NCI-H146 (cell line): ENCODE measurements at places on chromosomes 1 and 21.

- DNase-seq, result no peak
Measured at GRCh38 chr1:116497656-116498055, 73.2 kb downstream of the CD58 start.

DNA sequence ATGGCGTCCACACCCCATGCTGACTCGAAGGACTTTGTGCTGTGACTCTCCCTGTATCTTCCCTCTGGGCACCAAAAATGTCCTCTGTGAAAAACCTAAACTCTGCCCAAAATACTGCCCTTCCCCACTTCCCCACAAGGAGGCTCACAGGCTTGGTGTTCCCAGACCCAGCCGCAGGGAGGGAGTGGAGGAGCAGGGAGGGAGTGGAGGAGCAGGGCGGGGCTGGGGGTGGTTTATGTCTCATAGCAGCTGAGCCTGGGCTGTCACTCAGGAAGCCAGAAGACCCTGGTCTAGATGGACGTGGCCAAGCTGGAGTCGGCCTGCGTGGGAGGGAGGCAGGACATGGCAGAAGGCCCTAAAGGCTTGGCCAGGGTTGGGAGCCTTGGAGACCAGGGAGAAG lies 461.7 kb downstream of the PTPRU start:
- DNase-seq, result no peak

DNA sequence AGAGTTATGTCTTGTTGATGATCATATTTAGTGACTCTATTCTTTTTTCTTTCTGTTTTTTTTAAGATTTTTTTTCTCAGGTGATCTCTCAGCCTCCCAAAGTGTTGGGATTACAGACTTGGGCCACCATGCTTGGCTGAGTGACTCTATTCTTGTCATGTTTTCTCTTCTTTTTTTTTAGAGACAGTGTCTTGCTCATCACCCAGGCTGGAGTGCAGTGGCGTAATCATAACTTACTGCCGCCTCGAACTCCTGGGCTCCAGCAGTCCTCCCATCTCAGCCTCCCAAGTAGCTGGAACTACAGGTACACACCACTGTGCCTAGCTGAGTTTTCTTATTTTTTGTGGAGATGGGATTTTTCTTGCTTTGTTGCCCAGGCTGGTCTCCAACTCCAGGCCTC lies 36.9 kb downstream of the ZMYM4 start:
- no peak for DNase-seq

GRCh38 chr1:64121766-64122385 lies 81.5 kb upstream of the UBE2U start:
- no peak for DNase-seq

DNA sequence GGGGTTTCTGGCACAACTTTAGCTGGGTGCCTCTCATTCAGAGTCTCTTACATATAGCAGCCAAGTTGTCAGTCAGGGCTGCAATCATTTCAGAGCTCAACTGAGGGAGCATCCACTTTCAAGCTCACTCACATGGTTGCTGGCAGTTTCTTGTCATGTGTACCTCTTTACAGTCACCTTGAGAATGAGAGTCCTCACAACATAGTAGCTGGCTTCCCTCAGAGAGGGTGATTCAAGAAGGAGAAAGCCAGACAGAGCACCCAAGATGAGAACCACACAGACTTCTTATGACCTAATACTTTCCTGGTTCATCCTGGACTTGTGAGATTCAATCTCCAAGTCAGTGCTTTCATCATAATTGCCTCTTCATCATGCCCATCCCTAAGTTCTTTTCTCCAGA lies 57.2 kb downstream of the DPT start:
- DNase-seq, result no peak

- DNase-seq, result no peak
Measured at GRCh38 chr1:212582808-212583615, 25.5 kb upstream of the ATF3 start.

DNA sequence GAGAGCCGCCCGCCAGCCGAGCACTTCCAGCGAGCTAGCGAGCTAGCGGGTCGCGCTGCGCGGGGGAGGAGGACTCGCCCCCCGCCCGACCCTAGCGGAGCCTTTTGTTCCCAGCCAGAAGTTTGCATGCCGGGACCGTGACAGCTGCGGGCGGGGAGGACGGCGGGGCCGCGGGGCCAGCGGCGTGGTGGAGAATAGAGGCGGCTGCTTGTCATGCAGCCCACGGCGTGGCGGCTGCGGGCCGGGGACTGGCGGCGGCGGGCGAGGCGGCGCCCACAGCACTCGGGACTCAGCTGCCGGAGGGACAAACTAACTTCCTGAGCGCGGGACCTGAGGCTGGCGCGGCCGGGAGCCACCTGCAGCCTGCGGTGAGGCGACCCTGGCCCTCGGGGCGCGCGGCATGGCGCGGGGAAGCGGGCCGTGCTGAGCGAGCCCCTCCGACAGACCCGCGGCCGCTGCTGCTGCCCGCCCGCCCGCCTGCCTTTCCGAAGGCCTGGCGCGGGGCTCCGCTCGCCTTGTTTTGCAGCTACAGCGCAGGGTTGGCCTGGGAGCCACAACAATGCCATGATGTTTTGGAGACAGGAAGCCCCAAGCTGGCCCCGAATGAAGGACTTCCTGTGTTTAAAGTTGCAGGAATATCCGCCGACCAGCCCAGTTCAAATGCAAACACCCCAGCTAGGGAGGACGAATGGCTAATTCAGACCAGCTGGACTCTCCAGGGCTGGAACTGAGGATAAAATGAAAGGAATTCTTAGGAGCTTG lies 82.2 kb upstream of the BMP8A start:
- peak; percentile 32 for DNase-seq

DNA sequence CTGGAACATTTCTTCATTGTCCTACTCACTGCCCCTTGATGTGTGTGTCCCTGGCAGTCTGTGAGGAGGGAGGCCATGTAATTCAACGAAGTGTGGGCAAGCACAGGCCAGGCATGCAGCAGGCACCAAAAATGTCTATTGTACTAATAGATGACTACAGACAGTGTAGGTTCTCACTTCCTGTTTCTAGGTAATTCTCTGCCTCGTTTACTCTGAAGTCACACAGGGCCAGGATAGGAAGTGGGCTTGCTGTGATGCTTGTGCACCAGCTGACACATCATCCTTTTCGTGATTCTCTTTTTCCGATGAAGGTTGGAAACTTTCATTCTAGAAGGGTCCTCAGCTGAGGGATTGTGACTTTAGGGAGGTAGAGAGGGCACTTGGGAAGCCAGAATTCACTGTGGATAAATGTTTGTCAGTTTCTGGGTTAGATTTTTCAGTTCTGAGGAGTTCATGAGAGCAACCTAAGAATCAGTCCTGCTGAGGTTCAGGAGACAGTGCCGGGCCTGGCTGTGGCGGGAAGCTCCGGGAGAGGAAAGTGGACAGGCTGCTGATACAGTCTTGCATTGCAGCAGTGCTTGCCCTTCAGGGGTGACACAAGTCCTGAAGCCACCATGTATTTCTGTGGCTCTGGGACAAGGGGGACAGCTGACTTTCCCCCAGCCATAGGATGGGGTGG lies 4.3 kb upstream of the CSF1 start:
- DNase-seq, result no peak

DNA sequence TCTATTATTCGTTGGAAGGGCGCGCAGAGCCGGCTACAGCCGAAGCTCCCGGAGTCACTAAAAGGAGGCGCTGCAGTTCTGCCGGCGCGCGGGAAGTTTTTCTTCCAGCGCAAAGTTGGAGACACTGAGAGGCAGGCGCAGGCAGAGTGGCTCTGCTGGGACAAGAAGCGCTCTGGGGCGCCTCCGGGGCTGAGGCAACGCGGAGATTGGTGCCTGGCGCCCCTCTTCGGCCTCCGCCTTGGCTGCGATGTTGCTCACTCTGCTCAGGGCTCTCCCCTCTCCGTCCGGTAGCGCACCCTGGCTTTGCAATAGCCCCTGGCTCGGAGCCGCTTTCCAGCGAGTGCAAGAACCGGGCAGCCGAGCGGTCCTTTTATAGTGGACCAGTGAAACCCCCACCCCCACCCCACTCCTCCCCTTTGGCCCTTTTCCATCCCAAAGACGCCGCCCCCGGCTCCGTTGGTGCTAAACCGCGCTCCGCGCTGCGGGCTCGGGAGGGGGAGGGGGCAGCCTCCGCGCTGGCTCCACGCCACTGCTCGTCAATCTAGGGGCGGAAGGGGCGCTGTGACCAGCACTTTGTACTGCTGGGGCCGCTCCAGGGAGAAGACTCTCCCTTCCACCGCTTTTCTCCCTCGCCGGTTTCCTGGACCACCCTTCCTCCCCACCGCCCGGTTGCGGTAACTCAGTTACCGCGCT lies at the start of gene ADAMTS1:
TSS of gene ADAMTS1 (minus strand) at position 344 of the 693 bp plus-strand sequence. CDS start 455 bp downstream, outside the sequence.
- no peak for DNase-seq

GRCh38 chr1:76764638-76765454 lies 102.4 kb upstream of the ST6GALNAC5 start:
- DNase-seq, result peak; percentile 45

DNA sequence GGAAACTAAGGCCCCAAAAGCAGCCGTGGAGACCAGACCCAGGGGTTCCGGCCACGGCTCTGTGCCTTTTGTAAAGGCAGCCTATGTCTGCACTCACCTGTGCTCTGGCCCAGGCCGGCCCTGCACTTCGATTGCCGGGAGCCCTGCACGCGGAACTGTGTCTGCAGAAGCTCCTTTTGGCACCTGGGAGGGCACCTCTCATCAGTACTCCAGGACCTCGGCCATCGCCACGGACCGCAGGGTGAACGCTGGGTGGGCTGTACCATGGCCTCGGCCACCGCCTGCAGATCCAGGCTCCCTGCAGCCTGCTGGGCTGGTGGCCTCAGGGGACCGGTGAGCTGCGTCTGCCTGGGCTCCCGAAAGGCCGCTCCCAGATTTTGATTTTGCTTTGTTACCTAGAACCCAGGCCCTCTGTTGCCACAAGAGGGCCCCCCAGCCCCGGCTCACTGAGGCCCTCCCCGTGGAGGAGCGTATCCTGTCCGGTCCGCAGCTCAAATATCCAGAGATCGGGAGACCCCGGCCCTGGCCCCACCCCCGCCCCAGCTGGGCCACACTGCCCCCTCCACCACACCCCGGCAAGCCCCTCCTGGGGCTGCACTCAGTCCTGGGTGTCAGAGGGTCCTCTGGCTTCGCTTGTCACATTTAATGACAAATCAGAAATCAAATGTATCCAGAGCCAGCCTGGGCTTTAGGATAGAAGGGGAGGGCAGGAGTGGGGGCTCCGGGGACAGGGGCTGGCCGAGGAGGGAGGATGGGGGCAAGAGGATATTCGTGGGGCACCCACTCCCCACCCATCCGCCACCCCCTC lies 60.2 kb upstream of the PDE9A start:
- DNase-seq, result peak; percentile 57

GRCh38 chr1:65066766-65067490 lies 81.1 kb upstream of the AK4 start:
- DNase-seq, result peak; percentile 64

DNA sequence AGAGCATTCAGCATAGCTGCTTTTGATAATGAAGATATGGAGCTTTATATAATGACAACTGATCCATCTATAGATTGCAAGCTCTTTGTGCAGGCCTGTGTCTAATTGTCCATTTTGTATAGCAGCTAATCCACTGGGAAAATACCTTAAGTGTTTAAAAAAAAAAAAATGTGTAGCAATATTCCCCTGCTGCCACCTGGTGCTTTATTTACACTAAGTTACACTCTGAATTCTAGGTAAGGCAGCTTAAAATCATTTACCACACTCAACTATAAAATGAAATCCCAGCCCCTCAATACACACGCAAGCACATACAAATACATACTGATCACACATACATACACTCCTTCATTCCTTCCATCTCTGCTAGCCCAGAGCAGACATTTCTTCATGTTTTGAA lies 49.1 kb upstream of the BCL9 start:
- DNase-seq, result peak; percentile 47

- DNase-seq, result no peak
Measured at GRCh38 chr1:17101261-17101660, 18.0 kb downstream of the PADI2 start.

DNA sequence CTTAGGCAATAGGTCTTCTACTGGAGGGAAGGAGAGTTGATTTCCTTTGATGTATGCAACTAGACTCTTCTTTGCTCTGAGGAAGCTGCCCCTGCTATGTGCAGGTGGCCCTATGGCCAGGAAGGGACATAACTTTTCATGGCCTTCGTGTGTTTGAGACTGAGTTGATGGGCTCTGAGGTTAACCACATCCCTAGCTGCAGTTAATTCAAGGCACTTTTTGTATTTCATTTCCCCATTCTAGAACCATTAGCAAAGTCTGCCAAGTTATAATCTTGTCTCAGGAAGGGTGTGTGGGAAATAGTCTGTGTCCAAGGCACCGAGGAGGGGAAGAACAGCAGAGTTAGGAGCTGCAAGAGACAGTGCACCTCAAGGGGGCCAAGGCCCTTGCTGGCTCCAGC lies 2.5 kb downstream of the FCRL4 start:
- DNase-seq, result no peak

- DNase-seq, result peak; percentile 21
Measured at GRCh38 chr21:45128613-45129188, 54.3 kb downstream of the ADARB1 start.
